ENCODE measurements at places on chromosomes 16 and 17.

DNA sequence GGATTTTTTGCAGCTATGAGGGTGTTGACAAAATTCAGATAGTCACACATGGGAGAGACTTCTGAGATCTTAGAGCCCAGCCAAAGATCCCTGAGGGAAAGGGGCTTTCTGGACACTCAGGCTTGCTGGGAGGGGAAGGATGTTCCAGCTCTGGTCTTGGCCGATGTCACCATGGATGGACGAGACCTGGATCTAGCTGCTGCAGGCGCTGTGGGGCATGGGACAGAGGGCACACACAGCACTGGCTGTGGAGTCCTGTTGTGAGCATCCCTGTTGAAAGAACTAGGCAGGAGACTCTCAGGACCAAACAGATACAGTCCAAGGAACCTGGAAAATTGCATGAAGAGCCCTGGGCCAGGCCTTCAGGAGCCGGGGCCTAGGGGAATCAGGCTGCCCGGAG is 80.1 kb upstream of the SDK2 start:
- DNase-seq: no peak

GRCh38 chr17:57166803-57167202 is 81.8 kb downstream of the AKAP1 start:
- no peak for DNase-seq

DNA sequence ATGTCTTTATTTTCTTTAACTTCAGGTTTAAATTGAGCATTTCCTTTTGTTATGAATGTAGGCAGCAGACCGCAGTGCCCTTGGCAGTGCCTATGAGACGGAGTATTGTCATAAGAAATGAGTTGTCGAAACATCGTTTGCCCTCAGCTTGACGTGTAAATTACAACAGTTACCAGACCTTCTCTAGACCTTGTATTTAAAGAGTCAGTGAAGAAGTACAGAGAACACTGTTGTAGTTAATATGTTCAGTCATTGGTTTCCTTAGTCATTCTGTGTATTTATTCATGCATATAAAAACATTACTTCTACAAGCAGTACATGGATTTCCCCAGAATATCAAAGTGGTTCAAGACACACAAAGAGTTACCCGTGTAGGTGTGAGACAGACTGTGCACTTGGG is 19.0 kb downstream of the IRF8 start:
- no peak for DNase-seq

- DNase-seq: no peak
Measured at GRCh38 chr16:3623642-3624041, 12.2 kb upstream of the SLX4 start.

- no peak for DNase-seq
Measured at GRCh38 chr16:63059676-63060075, 1023.4 kb upstream of the CDH8 start.

DNA sequence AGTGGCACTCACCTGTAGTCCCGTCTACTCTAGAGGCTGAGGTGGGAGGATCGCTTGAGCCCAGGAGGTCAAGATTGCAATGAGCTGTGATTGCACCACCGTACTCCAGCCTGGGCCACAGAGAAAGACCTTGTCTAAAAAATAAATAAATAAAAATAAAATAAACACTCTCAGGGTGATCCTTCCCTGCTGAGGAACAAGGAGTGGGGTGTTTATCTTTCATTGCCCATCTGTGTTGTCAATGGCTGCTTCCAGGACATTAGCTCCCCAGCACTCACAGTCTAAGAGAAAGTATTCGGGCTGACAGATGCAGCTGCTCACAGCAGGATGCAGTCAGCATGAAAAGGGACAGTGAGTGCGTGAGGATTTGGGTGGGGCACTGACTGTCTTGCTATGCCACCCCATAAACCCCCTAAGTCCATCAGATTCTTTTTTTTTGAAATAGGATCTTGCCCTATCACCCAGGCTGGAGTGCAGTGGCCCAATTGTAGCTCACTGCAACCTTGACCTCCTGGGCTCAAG is 31.3 kb upstream of the RBBP6 start:
- DNase-seq: no peak

DNA sequence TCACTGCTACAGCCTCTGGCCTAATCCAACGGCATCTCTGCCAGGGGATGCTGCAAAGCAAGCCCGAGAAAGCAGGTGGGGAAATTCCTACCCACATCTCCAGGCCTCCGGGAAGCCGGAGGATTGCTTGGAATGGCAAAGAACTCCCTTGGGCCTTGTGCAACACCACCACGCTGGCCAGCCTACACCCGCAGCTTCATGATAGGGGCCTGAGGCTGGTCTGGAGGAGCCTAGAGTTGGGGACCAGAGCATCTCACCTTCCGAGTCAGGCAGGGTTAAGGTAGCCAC is 20.3 kb downstream of the GGA3 start:
- no peak for DNase-seq

All from activated T-helper 1 cell treated with Interleukin-2 at 50 U/mL for 16 hours (primary cell).